ENCODE measurements at places on chromosomes 3 and 15.

DNA sequence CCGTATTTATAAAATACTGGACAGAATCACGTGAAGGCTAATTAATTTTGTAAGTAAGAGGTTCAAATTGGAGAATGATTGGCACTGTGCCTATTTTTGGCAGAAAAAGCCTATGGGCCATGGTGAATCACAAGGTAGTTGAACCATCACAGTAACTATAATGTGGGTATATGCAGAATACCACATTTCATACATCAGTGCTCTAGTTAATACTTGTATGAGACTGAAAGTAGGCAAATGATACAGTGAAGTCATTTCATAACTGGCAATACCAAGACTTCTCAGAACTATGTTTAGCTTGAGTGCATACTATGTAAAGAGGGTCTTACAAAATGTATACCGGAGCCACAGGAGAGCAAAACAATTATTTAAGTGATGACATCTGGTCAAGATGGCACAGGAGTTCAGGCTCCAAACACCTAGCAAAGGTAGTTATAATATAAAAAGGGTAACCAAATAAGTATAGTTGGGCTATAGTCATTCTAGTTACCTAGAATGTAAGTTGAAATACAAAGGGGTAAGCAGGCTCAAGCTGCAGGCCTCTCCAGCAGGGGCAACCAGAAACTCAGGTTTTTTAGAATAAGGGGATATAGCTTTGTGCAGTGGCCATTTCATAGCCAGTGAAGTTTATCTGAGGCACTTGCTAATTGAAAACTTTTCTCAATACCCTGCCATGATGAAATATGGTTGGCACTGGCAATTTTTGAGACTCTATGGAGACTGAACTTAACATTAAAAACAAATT, 19.1 kb downstream of the GPR160 start:
- no peak for DNase-seq

DNA sequence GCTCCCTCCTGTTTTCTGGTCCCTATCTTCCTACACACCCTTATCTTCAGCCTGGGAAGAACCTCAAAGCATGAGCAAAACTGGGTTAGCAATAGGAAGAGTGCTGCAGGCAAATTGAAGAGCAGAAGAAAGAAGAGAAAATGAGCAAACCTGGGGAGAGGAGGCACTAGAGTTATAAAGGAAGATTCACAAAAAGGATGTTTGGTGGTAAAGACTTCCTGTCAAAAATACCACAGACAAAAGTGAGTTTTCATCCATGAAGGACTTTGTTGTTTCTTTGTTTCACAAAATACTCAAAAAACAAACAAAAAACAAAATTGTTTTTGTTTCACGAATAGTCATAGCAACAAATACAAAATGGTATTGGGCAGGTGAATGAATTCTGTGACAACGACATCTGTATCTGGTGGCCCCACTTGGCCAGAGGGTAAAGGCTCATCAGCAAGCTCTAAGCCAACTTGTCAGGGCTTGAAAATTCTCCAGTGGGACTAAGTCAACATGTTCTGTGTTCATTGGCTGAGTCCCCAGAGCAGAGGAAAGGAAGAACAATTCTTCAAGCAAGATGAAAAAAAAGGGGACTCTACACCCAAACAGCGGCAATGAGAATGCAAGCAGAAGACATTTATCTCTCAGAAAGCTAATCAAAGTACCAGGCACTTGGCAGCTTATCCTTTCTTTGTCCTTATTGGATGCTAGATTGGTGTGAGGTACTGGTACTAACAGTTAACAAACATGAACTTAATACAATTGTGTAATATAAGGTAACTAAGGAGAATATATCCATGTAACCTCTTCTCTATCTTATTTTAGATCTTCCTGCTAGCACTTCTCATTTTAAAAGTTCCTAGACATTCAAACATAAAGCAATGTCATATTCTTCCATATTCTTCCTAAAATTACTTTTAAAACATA, 9.7 kb downstream of the ATP8B4 start:
- no peak for DNase-seq

- DNase-seq = no peak
These were observed 431.0 kb upstream of the ATP10A start for GRCh38 chr15:26294059-26294689.

GRCh38 chr3:70053293-70053692, 53.8 kb downstream of the SAMMSON start:
- peak; percentile 34 for DNase-seq

DNA sequence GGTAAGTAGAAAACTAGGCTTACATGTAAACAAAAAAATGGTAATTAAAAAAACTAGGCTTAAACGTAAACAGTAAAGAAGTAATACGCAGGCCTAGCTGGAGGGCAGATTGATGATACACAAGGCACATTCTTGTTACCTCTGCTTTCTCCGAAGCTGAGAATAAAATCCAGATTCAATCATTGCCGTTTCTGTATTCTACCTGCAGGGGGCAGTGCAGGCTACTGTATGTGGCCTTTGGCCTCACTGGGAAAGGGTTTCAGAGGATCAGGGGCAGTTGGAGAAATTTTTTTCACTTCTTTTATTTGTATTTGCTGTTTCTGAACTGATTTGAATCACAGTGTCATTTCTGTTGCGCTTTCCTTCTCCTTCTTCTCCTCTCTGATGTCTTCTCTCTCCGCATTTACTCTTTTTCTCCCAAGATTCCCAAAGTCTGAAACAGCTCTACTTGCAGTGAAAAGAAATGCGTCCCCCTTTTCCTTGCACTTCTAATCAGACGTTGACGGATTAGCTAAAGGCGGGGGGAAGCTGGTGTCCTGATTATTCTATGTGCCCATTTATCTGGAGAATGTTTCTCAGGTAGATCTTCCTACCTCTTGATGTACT, 67.1 kb upstream of the MCTP2 start:
- peak; percentile 74 for DNase-seq

GRCh38 chr3:105811518-105812193, 57.2 kb downstream of the CBLB start:
- DNase-seq = no peak

GRCh38 chr3:182909318-182910040, 70.9 kb downstream of the DCUN1D1 start:
- DNase-seq = peak; percentile 51

DNA sequence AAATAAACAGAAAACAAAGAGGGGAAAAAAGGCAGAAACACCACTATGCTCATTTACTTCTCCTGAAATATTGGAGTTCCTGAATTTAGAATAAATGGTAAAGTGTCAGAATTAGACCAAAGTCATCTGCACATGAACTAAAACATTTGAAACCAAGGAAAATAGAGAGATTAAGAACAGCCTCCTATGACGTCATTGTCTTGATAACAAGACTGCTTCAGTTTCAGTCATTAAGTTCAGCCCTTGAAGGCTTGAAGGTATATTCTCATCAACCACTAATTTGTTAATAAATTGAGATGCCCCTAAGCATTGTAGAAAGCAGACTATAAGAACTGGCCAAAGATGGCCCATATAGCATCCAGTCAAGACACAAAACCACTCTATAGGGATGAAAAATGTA, 2.5 kb downstream of the SUMF1 start:
- no peak for DNase-seq

DNA sequence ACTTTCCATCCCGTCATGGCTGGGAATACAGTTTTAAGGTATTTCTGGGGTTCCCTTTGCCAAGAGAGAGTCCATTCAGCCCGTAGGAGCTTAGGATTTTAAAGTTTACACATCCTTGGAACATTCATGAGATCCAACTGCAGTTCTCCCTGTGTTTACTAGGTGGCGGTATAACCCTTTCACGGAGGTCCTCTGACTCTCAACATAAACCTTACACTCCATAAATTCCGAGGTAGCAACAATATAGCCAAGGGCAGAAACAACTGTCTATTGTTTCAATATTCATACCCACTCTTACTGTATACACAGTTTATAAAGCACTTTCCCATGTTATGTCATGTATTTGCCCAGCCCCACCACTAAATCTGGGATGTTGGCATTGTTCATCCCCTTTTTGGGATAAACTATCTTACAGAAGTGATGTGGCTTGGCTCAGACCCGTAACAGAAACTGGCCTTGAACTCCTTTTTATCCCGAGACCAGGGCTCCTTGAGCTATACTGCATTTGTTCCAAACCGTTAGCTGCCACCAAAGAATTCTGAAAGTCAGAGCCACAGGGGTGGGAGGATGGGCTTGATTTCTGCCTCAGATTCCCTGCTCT, 69.2 kb upstream of the COL6A5 start:
- DNase-seq = peak; percentile 40

GRCh38 chr3:23602971-23603370, 202.8 kb upstream of the UBE2E1 start:
- no peak for DNase-seq

DNA sequence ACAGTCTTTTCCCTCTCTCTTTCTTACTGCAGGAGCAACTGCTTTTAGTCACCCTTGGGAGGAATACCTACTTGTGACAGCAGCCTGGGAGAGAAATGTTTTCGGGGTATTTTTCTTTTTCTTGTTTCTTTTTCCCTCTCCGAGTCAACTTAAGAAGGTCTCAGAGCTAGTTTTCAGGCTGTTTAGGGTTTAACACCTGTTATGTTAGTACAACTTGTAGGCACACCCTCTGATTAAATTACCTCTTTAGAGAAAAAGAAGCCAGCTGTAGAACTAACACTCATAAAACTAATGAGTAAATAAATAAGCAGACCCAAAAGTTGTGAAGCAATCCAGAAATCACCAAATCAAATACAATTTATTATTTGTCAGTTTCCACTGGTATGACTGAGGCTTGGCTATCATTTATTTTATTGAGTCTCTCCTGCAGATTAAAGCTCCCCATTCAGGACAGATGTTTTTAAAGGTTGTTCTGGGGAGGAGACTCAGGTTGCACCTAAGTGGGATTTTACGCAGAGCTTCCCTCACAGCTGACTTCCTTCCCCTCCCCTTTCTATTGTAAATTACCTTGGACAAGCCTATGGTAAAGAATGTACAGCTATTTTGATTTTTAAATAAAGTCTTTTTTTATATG, 112.5 kb downstream of the FOXB1 start:
- DNase-seq = no peak

DNA sequence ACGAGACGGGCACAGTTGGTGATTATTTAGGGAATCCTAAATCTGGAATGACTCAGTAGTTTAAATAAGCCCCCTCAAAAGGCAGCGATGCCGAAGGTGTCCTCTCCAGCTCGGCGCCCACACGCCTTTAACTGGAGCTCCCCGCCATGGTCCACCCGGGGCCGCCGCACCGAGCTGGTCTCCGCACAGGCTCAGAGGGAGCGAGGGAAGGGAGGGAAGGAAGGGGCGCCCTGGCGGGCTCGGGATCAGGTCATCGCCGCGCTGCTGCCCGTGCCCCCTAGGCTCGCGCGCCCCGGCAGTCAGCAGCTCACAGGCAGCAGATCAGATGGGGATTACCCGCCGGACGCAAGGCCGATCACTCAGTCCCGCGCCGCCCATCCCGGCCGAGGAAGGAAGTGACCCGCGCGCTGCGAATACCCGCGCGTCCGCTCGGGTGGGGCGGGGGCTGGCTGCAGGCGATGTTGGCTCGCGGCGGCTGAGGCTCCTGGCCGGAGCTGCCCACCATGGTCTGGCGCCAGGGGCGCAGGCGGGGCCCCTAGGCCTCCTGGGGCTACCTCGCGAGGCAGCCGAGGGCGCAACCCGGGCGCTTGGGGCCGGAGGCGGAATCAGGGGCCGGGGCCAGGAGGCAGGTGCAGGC, 318.0 kb downstream of the FGF12 start:
- DNase-seq = peak; percentile 21

GRCh38 chr3:101243285-101244211, 76.8 kb downstream of the IMPG2 start:
- DNase-seq = no peak

DNA sequence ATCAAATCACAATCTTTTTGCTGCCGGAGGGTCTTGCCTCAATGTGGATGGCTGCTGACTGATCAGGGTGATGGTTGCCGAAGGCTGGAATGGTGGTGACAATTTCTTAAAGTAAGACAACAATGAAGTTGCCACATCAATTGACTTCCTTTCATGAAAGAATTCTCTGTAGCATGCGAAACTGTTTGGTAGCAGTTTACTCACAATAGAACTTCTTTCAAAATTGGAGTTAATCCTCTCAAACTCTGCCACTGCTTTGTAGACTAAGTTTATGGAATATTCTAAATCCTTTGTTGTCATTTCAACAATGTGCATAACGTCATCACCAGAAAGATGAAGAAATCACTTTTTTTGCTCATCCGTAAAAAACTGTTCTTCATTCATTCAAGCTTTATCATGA, 65.8 kb downstream of the B3GNT5 start:
- no peak for DNase-seq

GRCh38 chr3:15769256-15769915, 28.4 kb downstream of the ANKRD28 start:
- no peak for DNase-seq

GRCh38 chr15:47991357-47991756, 129.4 kb upstream of the SLC24A5 start:
- DNase-seq = no peak

DNA sequence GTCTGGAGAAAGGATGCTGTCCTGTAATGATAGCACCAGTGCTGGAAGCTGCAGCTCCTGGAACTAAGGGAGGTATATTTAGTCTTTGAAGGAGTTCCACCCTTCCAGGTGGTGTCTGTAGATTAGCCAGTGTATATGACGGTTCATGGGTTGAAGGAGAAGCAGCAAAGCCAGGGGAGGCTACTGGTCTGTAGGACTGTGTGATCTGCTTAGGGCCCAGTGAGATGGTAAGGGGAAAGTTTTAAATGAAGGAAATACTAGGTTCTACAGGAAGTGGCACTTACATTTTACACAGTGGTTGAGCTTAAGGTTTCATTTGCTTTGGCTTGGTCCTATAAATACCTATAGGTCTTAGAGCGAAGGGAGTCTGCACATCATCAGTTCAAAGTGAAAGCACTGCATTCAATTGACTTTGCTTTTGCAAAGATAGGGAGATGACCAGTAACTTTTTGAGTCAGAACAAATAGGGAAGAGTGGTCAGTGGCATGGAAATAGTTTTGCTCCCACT, 5.6 kb downstream of the SLC25A38 start:
- no peak for DNase-seq

DNA sequence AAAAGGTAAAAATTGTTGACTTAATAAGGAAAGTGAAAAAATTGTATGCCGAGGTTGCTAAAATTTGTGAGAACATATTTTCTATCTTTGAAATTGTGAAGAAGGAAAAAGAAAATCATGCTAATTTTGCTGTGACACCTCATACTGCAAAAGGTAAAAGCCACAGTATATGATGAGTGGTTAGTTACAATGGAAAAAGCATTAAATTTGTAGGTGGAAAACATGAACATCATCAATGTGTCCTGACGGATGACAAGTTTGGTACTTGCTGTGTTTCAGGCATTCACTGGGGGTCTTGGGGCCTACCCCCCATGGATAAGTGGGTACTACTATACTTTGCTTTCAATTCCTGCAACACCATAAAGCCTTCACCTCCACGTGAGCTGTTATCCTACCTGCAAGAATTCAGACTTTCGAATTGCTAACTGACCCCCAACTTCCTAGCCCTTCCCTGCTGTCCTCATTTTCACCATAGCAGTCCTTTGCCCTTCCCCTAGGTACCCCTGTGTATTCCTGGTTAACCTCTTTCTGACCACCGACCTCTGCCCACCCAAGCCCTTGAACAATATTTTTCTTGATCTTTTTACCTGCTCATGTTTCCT, 62.4 kb downstream of the RAB7A start:
- DNase-seq = no peak

Measured in hematopoietic multipotent progenitor cell (in vitro differentiated cells).